ENCODE measurements at places on chromosomes 6 and 20. TPM values are rescaled to one million over a fixed set of nuclear protein-coding genes. Genes with fewer than 3 reads are reported as not detected.

GRCh38 chr6:92337571-92337970, 1081.8 kb downstream of the EPHA7 start:
- DNase-seq, result no peak

DNA sequence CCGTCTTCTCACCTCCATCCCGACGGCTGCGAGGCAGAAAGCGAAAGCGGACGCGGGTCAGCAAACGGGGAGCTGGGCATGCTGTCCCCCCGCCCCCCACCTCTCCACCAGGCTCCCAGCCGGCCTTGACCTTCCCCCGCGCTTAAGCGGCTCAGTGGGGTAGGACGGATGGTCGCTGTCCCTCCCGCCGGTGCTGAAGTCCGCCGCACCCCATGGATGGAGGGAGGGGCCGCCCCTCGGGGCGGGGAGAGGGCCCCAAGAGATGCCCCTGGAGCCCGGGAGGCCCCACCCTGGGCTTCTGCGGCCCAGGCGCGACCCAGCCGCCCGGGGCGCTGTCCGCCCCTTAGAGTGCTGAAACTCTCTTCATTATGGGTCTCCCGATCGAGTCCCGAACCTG, at the start of gene KCNB1:
Gene KCNB1, minus strand, starts transcription at position 48 of the 397 bp plus-strand sequence. CDS start 188 bp downstream, outside the sequence.
- DNase-seq, result peak; percentile 84

DNA sequence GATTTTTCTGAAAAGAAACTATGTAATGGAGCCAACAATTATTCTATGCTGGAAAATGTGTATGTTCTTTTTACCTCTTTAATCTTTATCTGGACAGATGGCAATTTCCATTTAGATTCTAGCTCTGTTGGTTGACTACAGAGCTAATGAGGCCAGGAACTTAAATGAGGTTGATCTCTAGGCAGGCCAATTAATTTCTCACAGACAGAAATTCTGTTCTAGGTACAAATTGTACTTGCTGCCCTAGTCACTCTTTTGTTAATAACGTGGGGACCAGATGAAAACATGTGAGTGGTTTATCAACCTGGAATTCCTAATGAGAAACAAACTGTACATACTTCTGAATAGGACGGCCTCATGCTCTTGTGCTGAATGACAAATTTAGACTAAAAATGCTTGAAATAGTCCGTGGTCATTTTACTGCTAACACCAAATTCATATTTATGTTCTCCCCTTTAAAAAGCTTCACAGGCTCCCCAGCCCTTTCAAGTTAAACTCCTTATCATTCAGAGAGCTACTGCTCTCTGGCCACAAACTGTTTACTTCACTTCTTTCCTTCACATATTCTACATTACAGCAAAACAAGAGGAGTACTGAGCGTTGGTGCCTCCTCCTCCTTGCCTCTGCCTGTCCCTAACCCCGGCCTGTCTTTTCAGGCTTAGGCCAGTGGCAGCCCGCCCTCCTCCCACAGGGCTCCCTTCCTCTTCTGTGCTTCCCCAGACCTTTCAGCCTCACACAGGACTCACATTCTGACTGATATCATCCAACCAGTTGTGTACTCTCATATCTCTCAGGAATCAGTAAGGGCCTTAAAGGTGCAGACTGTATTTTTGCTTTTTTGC, 41.4 kb downstream of the DTNBP1 start:
- no peak for DNase-seq

DNA sequence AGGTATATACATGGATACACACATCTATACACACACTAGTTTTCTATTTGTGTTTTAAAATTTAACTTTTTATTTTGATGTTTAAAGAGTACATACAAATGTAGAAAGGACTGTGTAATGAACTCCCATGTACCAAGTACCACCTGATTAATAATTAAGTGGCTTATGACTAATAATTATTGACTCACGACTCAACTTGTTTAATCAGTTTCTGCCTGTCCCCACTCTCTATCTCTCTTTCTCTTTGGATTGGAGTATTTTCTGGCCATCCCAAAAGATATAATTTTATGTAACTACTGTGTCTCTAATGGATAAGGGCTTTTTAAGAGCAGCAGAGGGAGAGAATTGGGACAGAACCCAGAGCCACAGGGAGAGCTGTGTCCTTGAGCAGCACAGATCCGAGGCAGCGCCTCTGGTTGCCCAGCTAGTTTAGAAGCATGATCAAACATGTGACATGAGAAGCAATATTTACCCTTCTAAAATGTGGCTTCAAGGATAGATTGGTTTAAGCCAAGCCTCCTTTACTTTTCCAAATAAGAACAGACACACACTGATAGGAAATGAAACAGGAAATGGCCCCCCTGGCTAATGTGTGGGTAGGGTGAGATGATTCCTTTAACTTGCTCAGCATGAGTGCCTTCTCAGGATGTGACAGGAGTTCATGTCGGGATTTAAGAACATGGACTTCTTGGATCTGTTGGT, 81.0 kb downstream of the ERMARD start:
- DNase-seq, result no peak

DNA sequence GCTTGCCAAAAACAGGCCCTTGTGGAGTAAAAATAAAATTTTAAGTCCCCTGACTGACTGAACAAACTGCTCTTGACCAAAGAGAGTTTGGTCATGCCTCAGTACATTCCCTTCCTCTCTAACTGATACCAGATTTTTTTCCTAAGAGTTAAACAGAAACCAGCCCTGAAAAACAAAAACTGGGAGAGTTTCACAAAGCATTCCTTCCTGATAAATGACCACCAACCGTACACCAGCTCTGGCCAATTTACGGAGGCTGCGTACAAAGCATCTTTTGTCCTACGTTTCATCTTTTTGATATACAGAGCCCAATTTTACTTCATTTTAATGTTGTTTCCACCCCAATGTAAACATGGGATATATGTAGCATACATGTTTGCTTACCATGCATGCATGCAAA, 477.4 kb upstream of the HTR1E start:
- peak; percentile 18 for DNase-seq

The SF3B5 gene
- polyA plus RNA-seq, result 108 TPM

GRCh38 chr20:8361006-8361652, 229.1 kb downstream of the PLCB1 start:
- no peak for DNase-seq

The TBXT gene
- not detected for polyA plus RNA-seq

GRCh38 chr6:2843138-2843740, 1.6 kb upstream of the SERPINB1 start:
- DNase-seq, result no peak

- DNase-seq, result no peak
Observed at GRCh38 chr6:158758941-158759479, 60.2 kb downstream of the EZR start.

DNA sequence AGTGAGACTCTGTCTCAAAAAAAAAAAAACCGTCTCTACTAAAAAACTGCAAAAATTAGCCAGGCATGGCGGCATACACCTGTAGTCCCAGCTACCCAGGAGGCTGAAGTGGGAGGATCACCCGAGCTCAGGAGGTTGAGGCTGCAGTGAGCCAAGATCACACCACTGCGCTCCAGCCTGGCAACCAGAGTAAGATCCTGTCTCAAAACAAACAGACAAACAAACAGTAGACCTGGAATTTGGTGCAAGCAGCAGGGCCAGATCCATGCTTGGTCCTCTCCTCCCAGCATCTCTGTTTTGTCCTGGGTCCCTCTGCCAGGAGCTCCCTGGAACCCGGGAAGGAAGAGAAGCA, 11.6 kb downstream of the RIPOR3 start:
- DNase-seq, result no peak

Measured in left kidney (tissue), 8 donors.